ENCODE measurements at places on chromosomes 3 and 15. TPM values are rescaled to one million over a fixed set of nuclear protein-coding genes. Genes with fewer than 3 reads are reported as not detected.

DNA sequence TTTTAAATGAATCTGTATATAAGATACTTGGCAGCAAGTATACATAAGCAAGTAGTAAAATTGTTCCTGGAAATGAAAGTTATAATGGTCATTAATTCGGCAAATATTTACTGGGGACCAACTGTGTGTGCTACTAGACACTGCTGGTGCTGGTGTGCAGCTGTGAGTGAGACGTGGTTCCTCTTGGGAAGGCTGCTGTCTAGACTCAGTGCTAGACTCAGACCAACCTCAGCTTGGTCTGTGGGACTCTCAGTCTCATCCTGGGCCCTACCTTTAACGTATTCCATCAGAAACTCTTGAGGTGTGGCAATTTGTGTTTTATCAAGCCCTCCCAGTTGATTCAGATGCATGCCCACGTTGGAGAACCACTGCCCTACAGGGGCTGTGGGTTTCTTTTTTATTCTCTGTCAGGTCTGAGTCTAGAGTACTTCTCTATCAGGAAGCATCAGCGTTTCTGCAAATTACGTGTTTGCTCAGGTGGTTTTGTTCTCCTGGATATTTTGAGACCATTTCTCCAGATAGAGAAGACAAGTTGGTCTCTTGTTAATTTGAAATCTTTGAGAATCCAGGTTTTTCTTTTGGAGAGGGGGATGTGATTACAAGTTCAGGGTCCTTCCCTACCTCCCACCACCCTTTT is 6.8 kb downstream of the TLNRD1 start:
- no peaks in the 10 kb centered on the region for H3K27me3 ChIP-seq
- no peak overlapping the region for H3K27ac ChIP-seq
- H3K4me1 ChIP-seq, result no peaks in the 10 kb centered on the region
- H3K36me3 ChIP-seq, result no peaks in the 10 kb centered on the region
- DNase-seq, result no peak
- no peak overlapping the region for H3K4me3 ChIP-seq

GRCh38 chr15:88981244-88982215 is 68.4 kb upstream of the MFGE8 start:
- H3K4me1 ChIP-seq, result no peaks in the 10 kb centered on the region
- H3K4me3 ChIP-seq, result no peak overlapping the region
- no peak for DNase-seq

Gene ASB7
- 9.6 TPM for polyA plus RNA-seq

DNA sequence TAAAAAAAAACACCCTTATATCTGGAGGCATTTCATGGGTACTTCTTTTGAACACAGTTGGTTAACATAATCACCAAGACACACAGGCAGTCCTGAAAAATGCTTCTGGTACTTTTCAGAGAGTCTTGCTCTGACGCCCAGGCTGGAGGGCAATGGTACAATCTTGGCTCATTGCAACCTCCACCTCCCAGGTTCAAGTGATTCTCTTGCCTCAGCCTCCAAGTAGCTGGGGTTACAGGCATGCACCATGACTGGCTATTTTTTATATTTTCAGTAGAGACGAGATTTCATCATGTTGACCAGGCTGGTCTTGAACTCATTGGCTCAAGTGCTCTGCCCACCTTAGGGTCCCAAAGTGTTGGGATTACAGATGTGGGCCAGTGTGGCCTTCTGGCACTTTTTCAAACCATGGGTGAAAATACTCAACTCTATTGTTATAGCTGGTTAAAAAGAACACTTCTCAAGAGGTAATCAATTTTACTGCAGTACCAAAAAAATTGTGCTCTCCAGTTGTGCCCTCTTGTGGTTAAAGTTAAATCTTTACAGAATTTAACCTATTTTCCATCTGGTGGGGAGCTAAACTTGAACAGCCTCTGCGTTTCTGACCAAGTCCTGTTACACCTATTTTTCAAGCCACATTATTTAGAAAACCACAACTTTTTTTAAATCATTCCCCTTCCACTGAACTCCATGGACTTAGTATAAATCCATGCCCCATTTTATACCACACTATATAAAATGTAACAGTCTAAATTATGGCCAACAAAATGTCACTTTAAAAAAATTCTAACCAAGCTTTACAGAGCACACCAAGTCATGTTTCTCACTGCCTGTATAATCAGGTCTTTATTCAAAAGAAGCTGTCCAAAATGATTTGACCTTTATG is 1.2 kb upstream of the SNAPC5 start:
- DNase-seq, result no peak
- H3K4me3 ChIP-seq, result no peak overlapping the region
- H3K36me3 ChIP-seq, result peaks cover 25% of the 10 kb centered on the region
- peak overlapping the region; percentile 91 for H3K27ac ChIP-seq
- H3K27me3 ChIP-seq, result no peaks in the 10 kb centered on the region
- H3K4me1 ChIP-seq, result peaks cover 32% of the 10 kb centered on the region
